ENCODE measurements at places on chromosomes 6 and 20.

DNA sequence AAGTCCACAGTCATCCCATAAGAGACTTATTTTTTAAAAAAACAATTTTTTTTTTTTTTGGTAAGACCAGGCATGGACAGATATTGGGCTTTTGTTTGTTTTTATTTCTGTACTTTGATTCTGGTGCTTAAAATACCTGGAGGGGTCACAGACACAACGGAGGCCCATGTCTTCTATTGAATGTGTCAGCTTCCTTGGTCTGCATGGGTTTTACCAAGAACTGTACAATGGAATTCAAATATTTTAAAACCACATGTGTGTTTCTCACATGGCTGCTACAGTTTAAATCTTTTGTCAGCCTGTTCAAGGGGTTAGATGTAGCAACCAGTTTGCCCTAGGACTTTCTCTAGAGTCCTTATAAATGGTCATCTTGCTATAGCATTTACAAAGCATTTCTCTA, 139.8 kb downstream of the SOX4 start:
- no peak for DNase-seq

- DNase-seq, result no peak
Observed at GRCh38 chr20:56445540-56445939, 22.9 kb upstream of the RTF2 start.

DNA sequence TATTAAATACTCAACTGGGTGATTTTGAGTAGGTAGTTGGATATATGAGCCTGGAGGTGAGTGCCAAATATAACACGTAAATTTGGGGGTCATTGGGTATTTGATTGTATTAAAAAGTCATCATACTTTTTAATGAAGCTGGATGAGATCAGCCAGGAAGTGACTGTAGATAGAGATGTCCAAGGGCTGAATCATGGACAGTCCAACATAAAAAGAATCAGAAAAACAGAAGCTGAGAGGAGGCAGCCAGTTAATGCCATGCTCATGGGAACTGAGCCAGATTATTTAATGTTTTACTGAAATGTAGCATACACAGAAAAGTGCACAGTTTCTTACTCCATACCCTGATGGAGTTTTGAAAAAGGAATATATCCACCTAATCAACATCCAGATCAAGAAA, 435.5 kb upstream of the PLCB4 start:
- no peak for DNase-seq

DNA sequence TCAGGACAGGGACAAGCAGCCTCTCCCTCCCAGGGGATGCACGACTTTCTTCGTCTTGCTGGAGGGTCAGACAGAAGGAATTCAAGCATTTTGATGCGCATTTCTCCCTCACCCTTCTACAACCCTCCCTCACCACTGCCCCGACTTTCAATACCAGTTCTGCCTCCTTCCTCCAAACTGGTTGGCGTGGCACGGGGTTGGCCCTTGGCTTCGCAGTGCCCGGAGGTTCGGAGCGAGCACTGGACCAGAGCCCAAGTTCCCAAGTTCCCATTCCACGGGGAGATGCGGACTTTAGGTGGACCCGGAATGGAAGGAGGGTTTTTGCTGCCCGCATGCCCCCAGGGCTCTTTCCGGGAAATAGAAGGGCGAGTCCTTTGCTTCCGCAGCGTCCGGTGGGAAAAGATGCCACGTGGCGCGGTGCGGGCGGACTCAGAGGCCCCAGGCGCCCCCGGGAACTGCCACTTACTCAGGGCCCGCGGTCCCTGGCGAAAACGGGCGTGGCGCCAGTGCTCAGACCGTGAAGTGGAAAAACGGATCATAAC, 8.0 kb upstream of the LAMP5 start:
- no peak for DNase-seq

DNA sequence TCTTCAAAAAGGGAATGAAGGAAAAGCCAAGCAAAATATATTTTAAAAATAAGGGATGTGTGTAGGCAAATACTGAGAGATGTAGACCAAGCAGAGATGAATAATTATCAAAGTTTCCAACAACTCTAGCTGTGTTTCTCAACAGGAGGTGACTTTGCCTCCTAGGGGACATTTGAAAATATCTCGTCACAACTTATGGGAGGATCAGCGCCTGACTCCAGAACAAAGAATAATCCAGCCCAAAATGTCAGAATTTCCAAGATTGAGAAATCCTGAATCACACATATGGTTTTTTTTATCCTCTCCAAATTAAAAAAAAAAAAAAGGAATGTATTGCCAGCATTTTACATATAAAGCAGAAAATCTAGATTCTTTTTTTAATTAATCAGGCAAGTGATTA, 241.2 kb upstream of the ZFP64 start:
- no peak for DNase-seq

GRCh38 chr6:87824958-87825491, 123.0 kb upstream of the AKIRIN2 start:
- DNase-seq, result no peak

GRCh38 chr6:158262755-158263154, 49.5 kb upstream of the TULP4 start:
- no peak for DNase-seq

- DNase-seq, result no peak
Observed at GRCh38 chr20:21622097-21622857, 83.2 kb upstream of the PAX1 start.

DNA sequence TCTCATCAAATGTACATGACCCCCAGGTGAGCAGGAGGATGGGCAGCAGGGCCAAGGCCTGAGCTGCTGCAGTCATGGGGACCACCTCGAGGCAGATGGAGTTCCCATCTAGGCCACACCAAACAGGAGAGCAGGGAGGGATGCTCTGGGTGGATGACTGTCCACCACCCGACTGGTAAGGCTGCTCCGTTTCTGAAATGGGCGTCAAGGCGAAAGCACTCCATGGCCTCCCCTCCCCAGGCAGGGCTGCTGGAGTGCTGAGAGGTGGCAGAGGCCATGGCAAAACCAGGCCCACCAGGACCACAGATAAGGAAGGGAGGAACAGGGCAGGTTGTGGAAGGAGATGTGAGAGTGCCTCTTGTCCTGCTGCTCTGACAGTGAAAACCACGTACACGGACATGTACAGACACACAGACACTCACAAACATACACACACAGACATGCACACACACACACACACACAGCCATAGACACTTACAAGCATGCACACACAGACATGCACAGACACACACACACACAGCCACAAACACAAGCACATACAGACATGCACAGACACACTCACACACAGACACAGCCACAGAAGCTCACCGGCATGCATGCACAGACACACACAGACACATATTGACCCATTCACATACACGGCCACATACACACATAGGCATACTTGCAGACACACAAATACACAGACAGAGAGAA, 93.2 kb downstream of the PSMG4 start:
- no peak for DNase-seq

- DNase-seq, result no peak
Observed at GRCh38 chr20:43452404-43453126, 5.1 kb upstream of the SRSF6 start.

DNA sequence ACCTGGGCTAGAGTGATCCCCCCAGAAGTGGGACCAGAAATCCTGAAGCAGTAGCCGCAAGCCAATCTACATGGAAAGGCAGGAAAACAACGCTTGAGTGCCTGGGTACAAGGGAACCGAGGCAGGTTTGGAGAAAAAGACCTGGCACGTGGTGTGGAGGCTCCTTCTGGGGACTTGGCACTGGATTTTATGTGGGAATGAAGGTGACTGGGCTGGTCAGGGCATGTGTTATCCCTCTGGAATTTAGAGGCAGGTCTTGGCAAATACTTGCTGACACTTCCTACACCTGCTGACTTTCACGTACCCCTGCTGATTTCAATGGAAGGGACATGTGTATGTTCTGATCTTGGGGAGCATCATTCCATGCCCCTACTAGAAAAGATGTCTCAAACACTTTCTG, 25.0 kb upstream of the FAM217A start:
- no peak for DNase-seq
